Activated CD4-positive, alpha-beta T cell treated with anti-CD3 and anti-CD28 coated beads, Interleukin-2, amount 10 ng/mL, durations not matched to agents 7 days and 5 days (primary cell): ENCODE measurements at places on chromosomes 1 and 21. TPM values are rescaled to one million over a fixed set of nuclear protein-coding genes. Genes with fewer than 3 reads are reported as not detected.

Gene SYT11
- total RNA-seq, result 14.2 TPM

Gene CXADR
- total RNA-seq, result 0.40 TPM

Gene IGSF9
- total RNA-seq, result not detected

Gene CTSK
- total RNA-seq, result 5.1 TPM

Gene PCP4
- total RNA-seq, result not detected

Gene KCNA2
- 3.5 TPM for total RNA-seq

Gene BEND5
- 2.5 TPM for total RNA-seq

Gene GPATCH4
- 29.9 TPM for total RNA-seq

Gene NBPF20
- total RNA-seq, result 0.60 TPM

Gene UMODL1
- 0.10 TPM for total RNA-seq

Gene STIL
- total RNA-seq, result 51.3 TPM

Gene COL16A1
- total RNA-seq, result not detected
